ENCODE measurements at places on chromosomes 13 and 19.
A peak's percentile ranks its signal among the peaks of the same experiment; 100 is the strongest.

- no peak for DNase-seq
Measured at GRCh38 chr13:94181461-94182107, 297.9 kb downstream of the DCT start.

- no peak for DNase-seq
Measured at GRCh38 chr19:17448131-17448967, at the start of gene TMEM221. Gene TMEM221 (minus strand): TSS chr19:17448668. CDS start chr19:17448462, 206 bp downstream.

GRCh38 chr13:55553701-55554100 lies 1587.0 kb upstream of the PRR20A start:
- peak; percentile 35 for DNase-seq

- DNase-seq, result no peak
Measured at GRCh38 chr13:113020323-113021080, 51.5 kb downstream of the MCF2L start.

GRCh38 chr19:30733826-30734550 lies 361.8 kb downstream of the ZNF536 start:
- no peak for DNase-seq

GRCh38 chr13:28743020-28743419 lies 24.2 kb upstream of the SLC46A3 start:
- no peak for DNase-seq

Data from NCI-H1092 (cell line).